ENCODE measurements at places on chromosomes 3 and 15.

DNA sequence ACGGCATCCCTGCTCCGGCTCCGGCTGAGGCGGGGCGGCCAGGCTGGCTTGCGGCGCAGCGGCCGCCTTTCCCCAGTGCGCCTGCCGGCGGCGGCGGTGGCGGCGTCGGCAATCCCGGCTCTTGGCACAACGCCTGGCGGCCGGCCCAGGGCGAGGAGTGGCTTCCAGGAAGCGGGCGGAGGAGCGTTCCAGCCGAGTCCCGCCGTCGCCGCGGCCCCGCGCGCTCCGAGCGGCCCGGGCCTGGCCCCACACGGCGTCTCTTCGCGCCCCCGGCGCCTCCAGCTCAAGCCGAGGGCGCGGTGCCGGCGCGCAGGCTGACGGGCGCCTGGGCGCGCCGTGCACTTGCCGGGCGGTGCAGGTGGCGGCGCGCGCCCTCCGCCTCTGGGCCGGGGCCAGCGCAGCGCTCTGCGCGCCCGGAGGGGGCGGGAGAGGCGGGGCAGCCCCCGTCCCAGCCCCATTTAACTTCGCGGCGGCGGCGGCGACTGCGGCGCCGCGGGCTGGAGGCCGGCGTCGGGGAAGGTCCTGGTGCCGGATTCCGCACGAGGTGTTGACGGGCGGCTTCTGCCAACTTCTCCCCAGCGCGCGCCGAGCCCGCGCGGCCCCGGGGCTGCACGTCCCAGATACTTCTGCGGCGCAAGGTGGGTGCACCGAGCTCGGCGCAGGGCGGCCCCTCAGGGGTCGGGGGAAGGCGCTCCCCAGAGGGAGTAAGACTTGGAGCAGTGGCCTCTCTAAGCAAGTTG is at the start of gene ADAMTSL3:
Gene ADAMTSL3 (plus strand): TSS at position 485 of the 740 bp plus-strand sequence. CDS start 1,639 bp downstream, outside the sequence.
- DNase-seq = no peak

- no peak for DNase-seq
Observed at GRCh38 chr3:37935290-37935668, 55.3 kb upstream of the VILL start.

DNA sequence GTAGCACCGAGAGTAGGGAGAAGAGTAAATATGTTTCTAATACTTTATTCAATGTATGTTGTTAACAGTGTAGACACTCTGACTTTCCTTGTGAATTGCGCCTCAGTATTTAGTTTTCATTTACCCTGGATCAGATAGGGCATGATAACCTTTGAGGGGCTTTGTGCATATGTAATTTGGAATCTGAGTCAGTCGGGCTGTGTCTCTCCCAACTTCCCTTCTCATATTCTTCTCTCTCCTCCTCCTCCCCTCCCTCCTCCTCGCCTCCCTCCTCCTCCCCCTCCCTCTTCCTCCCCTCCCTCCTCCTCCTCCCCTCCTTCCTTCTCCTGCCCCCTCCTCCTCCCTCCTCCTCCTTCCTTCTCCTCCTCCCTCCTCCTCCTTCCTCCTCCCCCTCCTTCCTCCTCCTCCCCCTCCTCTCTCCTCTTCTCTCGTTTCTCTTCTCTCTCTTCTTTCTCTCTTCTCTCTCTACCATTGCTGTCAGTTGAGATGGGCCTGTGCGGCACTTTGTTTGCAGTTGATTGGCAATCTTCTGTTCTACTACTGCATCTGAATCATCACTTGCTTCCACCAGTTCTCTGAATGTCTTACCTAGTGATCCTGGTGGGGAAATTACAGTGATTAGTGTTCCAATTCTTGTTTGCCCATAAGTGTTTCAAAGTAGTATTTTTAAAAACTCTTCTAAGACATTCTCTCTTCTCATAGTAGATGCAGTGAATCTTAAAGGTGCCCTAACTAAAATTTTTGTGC is 162.3 kb downstream of the PGPEP1L start:
- DNase-seq = no peak

GRCh38 chr3:39843440-39843839 is 34.0 kb downstream of the MYRIP start:
- no peak for DNase-seq

GRCh38 chr15:50148362-50148963 is 29.4 kb upstream of the ATP8B4 start:
- DNase-seq = no peak

GRCh38 chr3:150737874-150738679 is 24.9 kb downstream of the SIAH2 start:
- DNase-seq = no peak

- DNase-seq = no peak
Observed at GRCh38 chr15:74130155-74130848, at the start of gene ISLR2. Gene ISLR2, plus strand, starts transcription at chr15:74130586. Its CDS starts 2,169 bp downstream, at chr15:74132755.

- DNase-seq = no peak
Observed at GRCh38 chr15:61639491-61639890, 410.4 kb upstream of the RORA start.

DNA sequence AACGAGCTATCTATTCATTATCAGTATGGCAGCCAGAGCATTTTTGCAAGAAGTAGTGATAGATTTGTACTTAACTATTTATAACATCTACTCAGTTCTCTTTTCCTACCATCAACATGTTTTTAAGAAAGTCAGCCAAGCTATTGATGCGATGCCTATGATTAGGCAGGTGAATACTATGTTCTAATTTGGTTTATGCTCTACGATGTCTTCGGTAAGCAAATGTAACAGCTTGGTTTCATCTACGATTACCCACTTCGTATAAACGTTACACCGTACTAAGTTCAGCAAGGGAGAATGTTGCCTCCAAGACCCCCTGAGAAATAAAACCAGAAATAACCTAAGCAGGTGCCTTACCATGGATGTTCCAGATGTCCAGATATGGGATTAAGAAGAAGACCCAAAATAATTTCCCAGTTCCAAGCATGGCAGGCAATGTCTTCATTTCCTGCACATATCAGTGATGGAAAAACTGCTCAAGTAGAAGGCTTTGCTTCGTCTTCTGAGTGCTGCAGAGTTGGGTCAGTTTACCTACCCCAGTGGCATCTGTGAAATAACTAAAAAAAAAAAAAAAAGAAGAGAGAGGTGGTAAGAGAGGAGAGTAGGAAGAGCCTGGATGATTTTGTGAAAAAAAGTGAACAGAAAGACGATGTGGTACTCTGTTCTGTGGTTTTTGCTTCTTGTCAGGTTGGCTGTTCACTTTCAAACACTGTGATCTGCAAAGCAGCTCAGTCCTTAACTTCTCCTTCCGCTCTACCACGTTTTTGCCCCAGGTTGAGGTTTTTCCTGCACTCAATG is at the start of gene BTLA:
Gene BTLA (minus strand): TSS at position 559 of the 798 bp plus-strand sequence. CDS start 114 bp downstream, at position 445.
- no peak for DNase-seq

- no peak for DNase-seq
Observed at GRCh38 chr3:168914662-168915061, 748.9 kb downstream of the MECOM start.

DNA sequence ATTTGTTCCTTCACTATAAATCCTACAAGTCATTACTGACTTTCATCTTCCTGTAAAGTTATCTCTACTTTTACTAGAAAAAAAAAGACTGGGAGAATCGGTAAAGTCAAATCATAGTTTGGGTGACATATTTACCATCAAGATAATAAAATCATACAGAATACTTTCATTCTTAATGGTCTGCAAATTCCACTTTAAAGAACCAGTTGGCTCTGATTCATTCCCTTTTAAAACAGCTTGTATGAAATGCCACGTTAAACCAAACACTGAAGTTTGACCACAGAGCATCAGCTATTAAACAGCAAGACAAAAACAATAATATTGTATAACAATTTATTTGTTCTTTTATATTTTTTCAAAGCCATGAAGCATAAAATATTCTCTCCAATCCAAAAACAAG is 100.7 kb downstream of the FBN1 start:
- DNase-seq = no peak

GRCh38 chr3:194375473-194376240 is 6.1 kb upstream of the LRRC15 start:
- DNase-seq = no peak

DNA sequence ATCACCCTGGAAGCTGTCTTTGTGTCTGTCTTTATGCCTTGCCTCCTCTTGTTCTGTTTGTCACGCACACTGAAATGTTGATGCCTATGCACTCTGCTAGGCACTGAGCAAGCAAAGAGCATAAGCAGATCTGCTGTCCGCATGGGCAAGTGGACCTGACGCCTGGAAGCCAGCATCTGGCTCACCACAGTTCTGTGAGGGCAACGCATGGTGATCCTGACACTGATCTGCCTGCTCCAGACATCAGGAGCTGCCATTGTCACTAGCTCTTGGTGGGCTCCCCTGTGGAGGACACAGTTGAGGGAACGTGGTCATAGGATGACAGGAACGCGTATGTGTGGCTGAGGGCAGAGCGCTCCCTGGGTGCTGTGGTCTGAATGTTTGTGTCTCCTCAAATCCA is 234.6 kb downstream of the ADAMTS17 start:
- DNase-seq = no peak

GRCh38 chr3:127717357-127718244 is 44.8 kb downstream of the ABTB1 start:
- no peak for DNase-seq

- no peak for DNase-seq
Observed at GRCh38 chr15:93566762-93567161, 477.8 kb upstream of the RGMA start.

DNA sequence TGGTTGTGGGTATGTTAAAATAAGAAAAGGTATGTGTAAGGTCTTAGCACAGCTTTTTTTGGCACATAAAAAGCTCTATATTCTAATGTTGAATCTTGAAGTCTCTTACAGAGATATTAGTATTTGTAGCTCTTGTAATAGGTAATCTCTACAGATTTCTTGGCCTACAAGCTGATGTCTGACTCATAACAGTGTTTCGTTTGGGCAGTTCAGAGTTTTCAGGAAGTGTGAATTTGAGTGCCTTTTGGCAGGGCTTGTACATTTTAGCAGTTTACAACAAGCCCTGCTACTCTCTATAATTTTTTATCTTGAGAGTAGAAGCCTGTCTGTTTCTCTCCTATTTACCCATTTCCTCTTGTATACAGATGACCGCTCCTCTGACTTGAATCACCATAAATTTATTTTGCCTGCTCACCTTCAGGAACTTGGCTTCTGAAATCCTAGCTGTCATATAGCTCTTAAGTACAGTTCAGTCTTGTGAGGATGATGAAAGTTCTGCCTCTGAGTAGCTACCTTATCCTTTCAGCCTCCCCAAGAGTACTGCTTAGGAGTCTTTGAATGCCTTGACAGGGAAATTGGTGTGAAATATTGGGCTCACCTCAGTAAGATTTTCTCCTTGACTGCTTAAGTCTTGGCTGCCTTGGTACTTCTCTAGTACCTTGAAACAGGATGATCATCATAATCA is 419.9 kb upstream of the RARB start:
- DNase-seq = no peak

DNA sequence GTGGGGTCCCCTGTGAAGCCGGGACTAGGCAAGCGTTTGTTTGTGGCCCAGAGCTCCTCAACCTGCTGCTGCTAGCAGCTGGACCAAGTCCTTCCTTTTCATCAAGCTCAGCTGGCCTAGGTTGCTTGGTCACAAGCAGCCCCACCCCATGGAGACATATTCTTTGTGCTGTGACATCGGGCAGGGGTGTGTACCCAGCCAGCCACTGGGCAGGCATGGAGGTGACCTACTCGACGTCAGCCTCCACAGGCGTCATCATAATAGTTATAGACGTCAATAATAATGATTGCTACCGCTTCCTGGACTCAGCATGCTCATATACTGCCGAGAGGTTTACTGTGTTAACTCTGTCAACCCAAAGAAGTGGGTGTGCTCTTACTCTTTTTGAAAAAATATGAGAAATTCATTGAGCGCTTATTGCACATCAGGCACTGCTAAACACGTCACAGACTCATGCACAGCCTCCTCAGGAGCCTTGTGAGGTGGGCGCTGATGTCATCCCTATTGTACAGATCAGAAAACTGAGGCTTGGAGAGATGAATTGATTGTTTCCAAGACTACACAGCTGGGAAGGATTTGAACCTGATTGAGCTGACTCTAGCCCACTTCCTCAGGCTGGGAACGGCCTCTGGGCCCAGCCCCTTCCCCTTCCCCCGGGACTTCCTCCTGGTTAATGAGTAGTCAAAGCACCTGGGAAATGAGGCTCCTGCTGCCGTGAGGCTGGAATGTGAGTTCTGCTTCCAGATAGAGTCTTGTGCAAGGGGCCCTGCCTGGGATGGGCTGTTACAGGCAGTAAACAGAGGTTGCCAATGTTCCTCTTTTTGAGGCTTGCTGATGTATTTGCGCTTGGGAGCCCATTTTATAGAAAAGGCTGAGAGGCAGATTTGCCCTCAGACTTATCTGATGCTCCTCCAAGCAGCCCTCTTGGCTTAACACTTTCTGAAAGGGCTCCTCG is 16.2 kb downstream of the SLC6A6 start:
- no peak for DNase-seq

GRCh38 chr3:10387881-10388609 is 67.1 kb upstream of the SEC13 start:
- DNase-seq = no peak

GRCh38 chr3:16987141-16987540 is 102.4 kb downstream of the PLCL2 start:
- no peak for DNase-seq

DNA sequence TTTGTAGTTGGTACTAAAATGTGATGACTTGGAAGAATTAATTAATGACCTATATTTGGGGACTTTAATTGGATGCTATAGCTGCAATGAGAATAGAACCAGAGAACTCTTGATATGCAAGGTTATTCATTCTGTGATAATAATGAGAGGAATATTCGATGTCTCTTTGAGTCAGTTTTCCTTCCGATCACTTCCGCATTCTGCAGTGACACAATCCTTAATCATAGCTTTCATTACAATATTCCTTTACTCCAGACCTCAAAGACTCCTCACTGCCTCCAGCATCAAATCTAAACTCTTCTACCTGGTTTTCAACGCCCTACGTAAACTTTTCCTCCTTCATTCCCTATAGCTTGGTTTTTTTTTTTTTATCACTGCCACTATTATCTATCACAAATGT is 21.6 kb downstream of the B3GNT5 start:
- DNase-seq = no peak

DNA sequence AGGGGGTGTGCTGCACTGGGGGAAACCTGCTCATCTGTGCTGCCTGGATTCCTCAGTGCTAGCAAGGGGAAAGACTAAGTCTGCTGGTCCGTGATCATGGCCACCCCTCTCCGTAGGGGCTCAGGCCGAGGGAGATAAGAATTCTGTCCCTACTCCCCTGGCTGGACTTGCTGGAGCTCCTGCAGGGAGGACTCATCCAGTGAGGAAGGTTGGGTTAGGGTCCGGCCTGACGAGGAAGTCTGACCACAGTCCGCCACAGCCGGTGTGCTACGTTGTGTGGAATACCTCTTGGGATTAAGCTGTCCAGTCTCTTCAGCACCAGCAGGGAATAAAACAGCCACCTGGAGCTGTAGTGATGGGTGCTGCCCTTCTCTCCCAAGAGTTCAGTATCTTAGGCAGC is 1309.1 kb upstream of the CADM2 start:
- no peak for DNase-seq

- no peak for DNase-seq
Observed at GRCh38 chr3:191761906-191762305, 300.9 kb downstream of the PYDC2 start.
